CD4-positive, alpha-beta T cell treated with Interleukin-4 for 1 hour (primary cell): ENCODE measurements at places on chromosomes 5 and 9.

GRCh38 chr9:132372177-132373095 lies 17.6 kb upstream of the SETX start:
- DNase-seq, result peak; percentile 58

DNA sequence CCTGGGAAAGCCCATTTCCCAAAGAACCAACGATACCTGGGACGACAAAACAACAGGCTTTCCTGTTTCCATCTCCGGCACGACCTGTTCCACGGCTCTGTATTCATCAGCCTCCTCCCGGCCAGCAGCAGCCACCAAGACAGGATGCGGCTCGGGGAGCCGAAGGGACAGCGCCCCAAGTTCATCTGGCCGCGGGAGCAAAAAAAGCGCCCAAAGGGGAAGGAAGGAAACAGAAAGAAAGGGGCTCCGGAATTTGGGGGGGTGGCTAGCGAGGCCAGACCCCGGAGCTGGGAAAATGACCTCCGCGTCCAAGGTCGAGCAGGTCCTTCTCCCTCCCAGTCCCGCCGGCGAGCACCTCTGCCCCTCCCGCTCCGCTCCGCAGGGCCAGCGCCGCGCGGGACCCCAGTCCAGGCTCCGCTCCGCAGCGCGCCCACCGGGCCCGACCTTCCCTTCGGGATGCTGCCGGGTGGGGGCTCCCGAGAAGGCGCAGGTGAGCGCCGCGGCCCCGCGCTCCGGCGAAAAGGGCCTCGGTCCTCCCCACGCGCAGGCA lies 608 bp downstream of the ELOVL7 start:
- no peak for DNase-seq

DNA sequence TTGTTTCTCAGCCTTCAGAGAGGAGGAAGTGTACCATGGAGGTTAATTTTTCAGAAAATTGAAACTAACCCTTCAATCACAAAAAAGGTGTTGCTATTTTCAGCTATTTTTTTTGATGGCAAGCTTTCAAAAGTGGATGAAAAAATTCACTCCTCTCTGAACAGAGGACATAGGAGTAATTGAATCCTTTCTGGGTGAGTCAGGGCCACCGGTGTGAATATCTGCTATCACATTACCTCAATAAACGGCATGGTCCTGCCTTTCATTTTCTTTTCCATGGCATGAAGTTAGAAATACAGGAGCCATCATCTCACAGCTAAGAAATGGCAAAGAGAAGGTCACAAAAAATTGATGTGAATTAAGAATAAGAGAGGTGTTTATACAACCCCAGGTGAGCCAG lies 90.2 kb upstream of the CCDC112 start:
- DNase-seq, result no peak

DNA sequence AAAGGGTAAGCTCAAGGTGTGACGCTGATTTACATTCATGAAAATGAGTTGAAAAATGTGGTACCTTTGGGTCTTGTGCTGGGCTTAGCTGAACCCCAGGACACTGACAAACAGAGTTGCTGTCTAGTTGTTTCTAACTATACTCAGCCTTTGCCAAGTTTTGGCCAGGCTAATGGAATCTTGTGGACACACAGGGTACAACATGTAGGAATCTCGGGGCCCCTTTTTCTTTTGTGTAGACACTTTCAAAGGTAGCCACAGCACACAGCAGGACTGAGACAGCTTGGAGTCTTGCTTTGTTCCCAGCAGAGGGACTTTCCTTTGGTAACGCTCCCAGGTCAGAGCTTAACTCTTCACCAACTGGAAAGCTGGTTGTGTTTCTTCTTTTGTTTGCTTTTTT lies 7.8 kb downstream of the LIX1 start:
- DNase-seq, result no peak

DNA sequence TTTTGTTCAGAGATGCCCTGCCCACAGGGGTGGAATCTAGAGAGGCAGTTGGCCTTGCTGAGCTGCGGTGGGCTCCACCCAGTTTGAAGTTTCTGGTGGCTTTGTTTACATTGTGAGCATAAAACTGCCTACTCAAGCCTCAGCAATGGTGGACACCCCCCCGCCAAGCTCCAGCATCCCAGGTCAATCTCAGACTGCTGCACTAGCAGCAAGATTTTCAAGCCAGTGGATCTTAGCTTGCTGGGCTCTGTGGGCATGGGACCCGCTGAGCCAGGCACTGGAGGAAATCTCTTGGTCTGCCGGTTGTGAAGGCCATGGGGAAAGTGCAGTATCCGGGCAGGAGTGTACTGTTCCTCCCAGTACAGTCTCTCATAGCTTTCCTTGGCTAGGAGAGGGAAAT lies 55.5 kb downstream of the MINAR2 start:
- DNase-seq, result no peak

GRCh38 chr9:6590334-6590733 lies 55.2 kb downstream of the GLDC start:
- DNase-seq, result no peak

DNA sequence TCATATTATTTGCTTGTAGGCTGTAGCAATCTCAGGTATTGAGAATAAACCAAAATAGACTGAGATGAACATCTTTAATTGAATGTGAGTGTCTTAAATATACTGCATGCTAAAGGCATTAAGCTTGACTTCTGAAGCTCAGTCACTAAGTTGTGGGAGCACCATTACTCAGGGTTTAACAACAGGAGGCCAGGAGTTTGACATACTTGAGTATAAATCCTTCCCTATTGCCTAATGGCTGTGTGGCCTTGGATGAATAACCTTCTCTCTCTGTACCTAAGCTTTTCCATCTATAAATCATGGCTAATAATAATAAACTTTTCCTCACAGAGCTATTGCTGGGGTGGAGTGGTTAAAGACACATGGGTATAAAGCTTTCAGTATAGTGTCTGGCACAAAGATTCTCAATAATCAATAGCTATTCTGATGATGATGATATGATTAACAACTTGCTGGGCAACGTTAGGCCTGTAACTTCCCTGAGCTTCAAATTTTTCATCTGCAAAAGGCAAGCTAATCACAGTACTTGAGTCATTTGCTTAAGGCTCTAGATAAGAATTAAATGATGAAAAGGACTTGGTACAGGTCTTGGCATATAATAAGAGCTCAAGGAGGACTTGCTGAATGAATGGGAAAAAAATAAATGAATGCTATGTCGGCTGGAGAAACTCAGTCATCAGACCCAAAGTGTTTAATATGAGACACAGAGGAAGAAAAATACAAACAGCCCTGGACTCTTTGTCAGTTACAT lies 174.0 kb upstream of the IL12B start:
- DNase-seq, result no peak

GRCh38 chr9:81902626-81903025 lies 25.6 kb upstream of the SPATA31D4 start:
- DNase-seq, result no peak

DNA sequence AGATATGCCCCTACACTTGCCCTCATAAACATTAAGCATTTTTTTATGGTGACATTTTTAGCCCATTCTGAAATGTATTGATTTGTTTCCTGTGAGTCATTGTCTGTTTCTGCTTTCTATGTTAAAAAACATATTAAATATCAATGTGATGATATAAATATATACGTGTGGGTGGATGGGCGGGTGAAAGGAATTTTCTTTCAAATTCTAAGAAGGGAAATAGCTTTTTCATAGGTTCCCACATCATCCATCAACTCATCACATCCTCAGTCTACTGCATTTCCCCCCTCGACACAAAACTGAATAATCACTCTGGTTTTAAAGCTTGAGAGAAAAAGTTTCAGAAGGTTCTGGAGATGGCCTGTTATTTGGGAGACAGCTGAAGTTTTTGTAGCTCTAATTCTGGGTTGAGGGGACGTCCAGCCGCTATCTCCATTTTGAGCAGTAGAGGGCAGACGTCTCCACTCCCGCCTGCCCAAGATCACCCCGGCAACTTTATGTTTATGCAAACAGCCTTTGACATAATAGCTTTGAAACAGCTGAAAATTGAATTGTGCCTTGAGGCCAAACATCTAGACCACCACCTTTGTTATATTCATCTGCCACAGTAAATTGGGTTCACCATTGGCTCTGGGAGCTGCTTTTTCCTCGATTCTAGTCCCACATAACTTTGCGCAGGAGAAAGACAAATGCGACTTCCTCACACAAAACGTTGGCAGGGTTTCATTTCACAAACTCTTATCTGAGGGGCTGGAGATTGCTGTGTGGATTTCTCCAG lies 216.2 kb upstream of the CLINT1 start:
- peak; percentile 46 for DNase-seq

- DNase-seq, result peak; percentile 47
Measured at GRCh38 chr5:99004960-99005359, 76.2 kb upstream of the CHD1 start.

DNA sequence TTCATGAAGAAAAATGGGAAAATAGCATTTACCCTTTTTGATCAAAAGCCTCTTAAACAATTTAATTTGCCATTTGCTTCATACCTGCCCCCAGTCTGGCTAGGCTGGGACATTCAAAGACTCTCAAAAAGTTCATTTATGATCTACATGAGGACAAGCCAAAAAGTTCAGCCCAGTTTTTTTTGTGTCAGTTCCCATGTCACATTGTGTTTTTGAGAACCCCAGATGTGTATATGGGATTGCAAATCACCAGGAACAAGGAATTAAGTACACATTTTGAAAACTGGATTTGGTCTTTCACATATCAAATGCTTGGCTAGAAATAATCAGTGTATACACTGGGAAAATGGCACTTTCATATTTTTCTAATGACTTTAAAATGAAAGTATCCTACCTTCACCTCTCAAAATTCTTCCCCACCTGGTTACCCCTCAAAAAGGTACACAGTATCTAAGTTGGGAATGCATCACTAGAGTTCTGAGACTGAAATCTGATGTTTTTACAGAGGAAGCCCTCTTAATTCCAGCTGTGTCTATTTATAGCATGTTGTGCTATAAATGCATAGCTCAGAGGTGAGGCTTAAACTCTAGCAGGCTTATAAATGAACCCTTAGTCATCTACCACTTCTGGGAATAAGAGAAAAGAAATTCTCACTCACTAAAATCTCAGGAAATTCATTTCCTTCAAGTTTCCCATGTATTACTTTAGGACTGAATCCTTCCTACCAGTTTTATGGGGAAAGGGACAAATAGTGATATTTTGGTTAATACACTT lies 9.3 kb downstream of the STOM start:
- no peak for DNase-seq

DNA sequence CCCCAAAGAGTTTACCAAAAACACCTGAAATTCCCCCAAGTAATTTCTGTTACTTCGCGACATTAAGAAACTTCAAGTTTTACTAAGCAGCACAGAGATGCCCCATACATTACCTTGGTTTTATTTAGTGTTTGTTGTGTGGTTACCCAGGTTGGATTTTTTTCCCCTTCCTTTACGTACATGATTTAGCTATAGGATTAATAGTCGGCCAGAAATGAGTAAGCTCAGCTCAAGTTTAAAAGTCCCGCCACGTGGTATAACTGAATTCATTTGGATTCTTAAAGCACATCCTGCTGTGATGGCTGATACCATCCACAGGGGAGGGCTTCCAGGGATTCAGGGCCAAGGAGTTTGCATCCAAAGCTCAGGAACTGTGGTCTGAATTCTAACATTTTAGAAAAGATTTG lies 75.9 kb downstream of the DAP start:
- DNase-seq, result no peak

GRCh38 chr5:160152287-160152686 lies 33.0 kb upstream of the PWWP2A start:
- no peak for DNase-seq

- no peak for DNase-seq
Measured at GRCh38 chr5:3220638-3221288, 374.9 kb upstream of the IRX1 start.

- DNase-seq, result no peak
Measured at GRCh38 chr9:101047848-101048397, 19.4 kb downstream of the PLPPR1 start.

- no peak for DNase-seq
Measured at GRCh38 chr5:56814361-56814962, 887 bp upstream of the MAP3K1 start.

- DNase-seq, result no peak
Measured at GRCh38 chr9:13719446-13719845, 440.0 kb upstream of the MPDZ start.

- no peak for DNase-seq
Measured at GRCh38 chr5:109907731-109908130, 218.0 kb downstream of the MAN2A1 start.

DNA sequence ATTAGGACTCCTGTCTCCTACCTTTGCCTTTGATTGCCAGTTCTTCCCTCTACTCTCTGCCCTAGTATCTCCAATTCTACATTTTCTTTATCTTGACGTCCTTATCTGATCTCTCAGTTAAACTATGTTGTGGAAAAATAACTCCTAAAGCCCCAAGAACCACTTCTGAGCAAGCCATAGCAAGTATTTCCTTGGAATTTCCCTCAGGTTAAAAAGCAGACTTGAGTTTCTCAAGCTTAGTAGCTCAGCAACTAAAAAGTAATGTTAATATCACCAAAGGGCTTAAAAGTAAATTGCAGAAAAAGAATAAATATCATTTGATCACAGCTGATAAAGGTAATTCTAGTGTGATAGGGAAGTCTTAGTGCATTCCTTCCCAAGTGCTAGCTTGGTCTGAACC lies 13.2 kb upstream of the HSPB3 start:
- no peak for DNase-seq

GRCh38 chr9:91712811-91713210 lies 237.2 kb downstream of the ROR2 start:
- no peak for DNase-seq

GRCh38 chr5:180816608-180817534 lies 14.3 kb upstream of the MGAT1 start:
- DNase-seq, result peak; percentile 14

GRCh38 chr9:71858812-71859211 lies 52.2 kb downstream of the ABHD17B start:
- no peak for DNase-seq

GRCh38 chr5:38330207-38330606 lies 71.8 kb downstream of the EGFLAM start:
- no peak for DNase-seq

GRCh38 chr9:20537294-20537693 lies 85.0 kb downstream of the MLLT3 start:
- DNase-seq, result no peak

- DNase-seq, result no peak
Measured at GRCh38 chr9:90287567-90288274, 354.9 kb downstream of the DIRAS2 start.

DNA sequence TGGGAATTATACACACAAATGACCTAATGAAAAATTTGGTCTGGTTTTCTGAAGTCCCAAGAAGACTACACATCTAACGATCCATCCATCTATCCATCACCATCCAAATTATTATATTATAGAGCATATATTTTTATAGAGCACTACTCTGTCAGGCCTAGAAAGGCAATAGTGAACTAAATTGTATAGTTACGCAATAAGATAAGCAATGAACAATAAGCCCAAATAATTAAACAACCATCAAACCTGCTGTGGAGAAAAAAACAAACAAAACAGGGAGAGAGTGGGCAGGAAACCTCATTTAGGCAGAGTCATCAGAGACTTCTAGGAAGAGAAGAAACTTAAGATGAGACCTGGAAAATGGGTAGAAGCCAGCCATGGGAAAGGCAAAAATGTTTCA lies 59.7 kb downstream of the MTX3 start:
- DNase-seq, result no peak
